Activated CD8-positive, alpha-beta T cell treated with anti-CD3 and anti-CD28 coated beads for 36 hours (primary cell): ENCODE measurements at places on chromosomes 12 and 14. TPM values are rescaled to one million over a fixed set of nuclear protein-coding genes. Genes with fewer than 3 reads are reported as not detected.

DNA sequence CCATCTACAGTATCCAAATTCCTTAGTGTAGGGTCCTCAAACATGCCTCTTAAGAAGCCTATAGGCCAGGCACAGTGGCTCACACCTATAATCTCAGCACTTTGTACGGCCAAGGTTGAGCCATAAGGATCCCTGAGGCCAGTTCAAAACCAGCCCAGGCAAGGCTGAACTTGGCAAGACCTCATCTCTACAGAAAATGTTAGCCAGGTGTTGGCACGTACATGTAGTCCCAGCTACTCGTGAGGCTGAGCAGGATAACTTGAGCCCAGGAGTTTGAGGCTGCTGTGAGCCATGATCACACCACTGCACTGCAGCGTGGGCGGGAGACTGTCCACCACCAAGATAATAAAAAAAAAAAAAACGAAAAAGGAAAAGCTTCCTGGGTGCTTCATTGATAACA is 6.8 kb downstream of the CCDC59 start:
- DNase-seq, result no peak

DNA sequence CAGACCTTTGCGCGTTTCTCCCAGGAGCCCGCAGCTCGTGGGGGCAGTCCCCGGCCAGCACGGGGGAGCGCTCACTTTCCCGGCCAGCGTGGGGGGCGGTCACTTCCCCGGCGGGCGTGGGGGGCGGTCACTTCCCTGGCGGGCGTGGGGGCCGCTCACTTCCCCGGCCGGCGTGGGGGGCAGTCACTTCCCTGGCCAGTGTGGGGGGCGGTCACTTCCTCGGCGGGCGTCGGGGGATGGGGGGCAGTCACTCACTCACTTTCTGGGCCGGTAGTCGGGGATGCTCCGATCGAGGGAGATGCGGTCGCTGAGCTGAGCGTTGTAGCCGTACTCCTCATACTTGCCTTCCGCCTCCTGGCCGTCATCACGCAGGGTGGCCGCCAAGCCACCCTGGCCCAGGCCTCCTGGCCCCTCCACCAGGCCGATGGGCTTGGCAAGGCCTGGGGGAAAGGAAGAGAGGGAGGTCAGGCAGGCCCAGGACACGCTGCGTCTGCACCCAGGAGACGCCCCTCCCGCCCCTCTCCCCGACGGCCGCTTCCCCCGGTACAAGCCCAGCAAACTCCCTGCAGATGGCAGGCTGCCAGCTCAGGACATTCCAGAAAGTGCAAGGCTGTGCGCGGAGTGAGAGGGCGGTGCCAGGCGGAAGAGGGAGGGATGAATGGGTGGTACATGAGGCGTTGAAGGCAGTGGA is 43.3 kb downstream of the GALNT9 start:
- no peak for DNase-seq

SIX1 gene
- total RNA-seq, result not detected

DNA sequence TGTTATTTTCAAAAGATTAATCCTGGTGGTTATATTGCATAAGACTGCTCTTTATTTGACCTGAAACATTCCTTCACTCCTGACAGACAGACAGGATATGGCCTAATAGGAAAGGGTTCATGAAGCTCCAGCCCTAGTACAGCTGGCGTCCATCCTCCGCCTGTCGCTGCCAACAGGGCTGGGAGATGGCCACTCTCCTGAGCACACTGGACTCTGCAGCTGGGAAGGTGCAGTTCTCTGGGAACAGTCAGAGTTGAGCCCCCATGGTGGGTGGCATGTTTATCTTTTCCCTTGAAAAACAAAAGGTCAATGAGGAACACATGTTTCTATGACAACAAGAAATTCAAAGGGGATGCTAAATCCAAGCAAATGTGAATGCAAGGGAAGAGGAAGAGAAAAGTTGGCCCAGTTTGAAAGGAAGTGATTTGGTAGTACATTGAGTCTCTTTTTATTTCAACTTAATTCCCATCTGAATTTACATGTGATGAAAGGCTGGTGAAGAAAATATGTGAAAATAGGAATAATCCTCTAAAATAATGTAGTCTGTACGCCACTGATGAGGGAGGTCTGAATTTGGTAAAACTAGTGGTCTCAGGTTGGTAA is 89.9 kb upstream of the DCN start:
- DNase-seq, result no peak

PLEKHD1 gene
- not detected for total RNA-seq

- DNase-seq, result peak; percentile 68
These were observed 10.0 kb downstream of the LRCOL1 start for GRCh38 chr12:132600048-132601032.

DNA sequence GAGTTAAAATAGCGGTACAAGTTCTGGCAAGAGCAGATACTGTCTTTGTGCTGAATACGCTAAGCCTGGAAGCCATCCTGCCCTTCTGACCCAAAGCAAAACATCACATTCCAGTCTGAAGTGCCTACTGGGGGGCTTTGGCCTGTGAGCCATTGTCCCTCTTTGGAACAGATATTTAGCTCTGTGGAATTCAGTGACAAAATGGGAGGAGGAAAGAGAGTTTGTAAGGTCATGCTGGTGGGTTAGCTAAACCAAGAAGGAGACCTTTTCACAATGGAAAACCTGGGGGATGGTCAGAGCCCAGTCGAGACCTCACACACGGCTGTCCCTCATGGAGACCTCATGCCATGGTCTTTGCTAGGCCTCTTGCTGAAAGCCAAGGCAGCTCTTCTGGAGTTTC is 18.5 kb downstream of the EMP1 start:
- DNase-seq, result no peak

GLTP gene
- total RNA-seq, result 21.2 TPM

DNA sequence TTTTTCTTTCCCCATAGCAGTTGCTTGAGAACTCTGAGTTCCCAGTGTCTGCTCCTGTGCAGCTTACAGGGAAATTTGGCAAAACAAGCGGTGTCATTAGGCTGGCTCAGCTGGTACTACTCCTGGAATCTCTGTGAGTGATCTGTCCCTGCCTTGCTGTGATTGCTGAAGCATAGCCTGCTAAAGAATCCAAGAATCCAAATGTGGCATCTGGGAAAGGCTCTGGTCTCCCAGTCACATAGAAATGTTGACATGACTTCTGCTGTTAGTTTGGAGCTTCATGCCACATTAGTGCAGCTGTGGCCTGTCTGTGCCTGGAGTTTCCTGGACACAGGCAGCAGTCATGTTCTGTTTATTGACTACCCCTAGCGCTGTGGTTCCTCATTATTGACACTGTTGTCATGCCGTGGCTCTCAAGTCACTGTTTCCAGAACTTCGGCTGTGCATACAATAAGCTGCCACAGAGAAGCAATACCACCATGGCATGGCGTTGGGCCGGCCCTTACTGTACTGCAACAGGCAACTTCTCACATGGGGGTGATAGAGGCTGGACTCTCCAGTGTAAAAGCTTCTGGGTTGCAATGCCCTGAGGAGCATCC is 166.8 kb downstream of the MYRFL start:
- DNase-seq, result no peak

GRCh38 chr14:58752771-58753201 is 115.0 kb downstream of the DACT1 start:
- DNase-seq, result no peak

- no peak for DNase-seq
These were observed 46.8 kb downstream of the ATP2B1 start for GRCh38 chr12:89661706-89662330.

LRP1-AS gene
- not detected for total RNA-seq

DNA sequence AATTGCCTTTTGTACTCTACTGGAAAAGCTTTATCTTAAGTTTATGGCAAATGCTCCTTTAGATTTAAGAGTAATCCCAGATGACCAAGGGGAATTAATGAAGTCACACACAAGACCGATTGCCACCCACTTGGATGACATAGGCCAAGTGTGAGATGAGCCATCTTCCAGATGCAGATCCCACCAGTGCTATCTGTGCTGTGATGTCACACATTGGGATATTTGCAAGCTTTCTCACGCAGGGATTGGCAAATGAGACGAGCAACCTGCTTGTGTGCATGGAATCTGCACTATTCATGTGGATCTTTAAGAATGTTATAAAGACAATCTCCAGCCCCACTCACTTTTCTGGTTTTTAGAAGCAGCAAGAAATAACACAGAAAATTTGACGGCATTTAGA is 602.1 kb upstream of the TMEM132C start:
- no peak for DNase-seq

DNA sequence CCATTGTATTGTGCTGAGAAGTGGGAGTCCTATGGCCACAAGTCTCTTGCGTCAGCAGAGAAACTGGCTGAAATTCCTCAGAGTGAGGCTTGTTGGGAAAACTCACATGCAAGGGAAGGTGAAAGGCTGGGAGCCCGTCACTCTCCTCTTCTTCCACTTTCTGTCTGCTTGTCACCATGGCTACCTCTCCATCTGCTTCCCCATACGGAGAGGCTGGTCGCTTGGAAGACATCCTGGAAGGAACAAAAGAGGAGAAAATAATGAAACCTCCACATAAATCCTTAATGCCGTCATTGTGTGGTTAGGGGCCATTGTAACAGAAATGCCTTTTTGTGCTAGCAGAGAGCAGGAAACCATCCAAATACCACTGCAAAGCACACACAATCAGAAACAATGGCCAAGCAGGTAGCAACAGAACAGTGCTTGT is 53.7 kb downstream of the SOX5 start:
- no peak for DNase-seq

DNA sequence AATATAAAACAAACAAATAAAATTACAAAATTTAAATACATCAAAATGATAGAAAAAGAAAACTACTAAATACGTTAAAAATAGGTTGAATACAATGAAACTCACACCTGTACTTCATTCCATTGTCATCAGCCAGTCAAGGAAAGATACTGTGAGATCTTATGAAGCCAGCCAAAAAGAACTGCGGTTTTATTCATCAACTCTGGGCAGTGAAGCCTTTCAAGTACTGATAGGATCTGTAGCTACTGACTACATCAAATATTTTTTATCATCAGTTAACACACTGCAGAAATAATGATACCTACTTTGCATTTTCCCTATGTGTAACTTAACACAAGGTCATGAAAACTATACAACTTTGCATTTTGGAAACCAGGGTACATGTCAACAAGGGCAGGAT is 46.3 kb upstream of the FAR2 start:
- DNase-seq, result no peak

GRCh38 chr14:89219051-89219450 is 198.0 kb downstream of the FOXN3 start:
- no peak for DNase-seq

- DNase-seq, result no peak
These were observed 42.5 kb downstream of the LRP6 start for GRCh38 chr12:12224240-12224940.

DNA sequence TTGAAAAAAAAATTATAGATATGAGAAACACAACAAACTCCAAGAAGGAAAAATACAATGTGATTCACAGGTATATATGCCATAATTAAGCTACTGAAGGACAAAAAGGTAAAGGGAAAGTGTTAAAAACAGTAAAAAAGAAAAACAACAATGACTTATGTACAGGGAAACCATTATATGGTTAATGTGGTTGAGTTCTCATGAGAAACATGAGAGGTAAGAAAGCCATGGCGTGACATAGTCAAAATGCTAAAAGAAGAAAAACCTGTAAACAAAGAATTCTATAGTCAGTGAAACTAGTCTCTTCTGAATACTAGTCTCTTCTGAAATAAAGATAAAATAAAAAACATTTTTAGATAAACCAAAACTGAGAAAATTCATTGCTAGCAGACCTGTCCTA is 109.1 kb downstream of the NEDD1 start:
- no peak for DNase-seq

- DNase-seq, result no peak
These were observed 17.2 kb downstream of the RILPL1 start for GRCh38 chr12:123516216-123516780.

ESPL1 gene
- 62.1 TPM for total RNA-seq

GRCh38 chr12:123056053-123056452 is 75.6 kb downstream of the ARL6IP4 start:
- no peak for DNase-seq

PPFIA2 gene
- total RNA-seq, result not detected

GRCh38 chr14:55689981-55690871 is 110.2 kb downstream of the KTN1 start:
- DNase-seq, result no peak

TMEM63C gene
- 3.6 TPM for total RNA-seq

GRCh38 chr14:50745401-50746058 is 77.4 kb upstream of the SAV1 start:
- DNase-seq, result no peak

- DNase-seq, result no peak
These were observed 420.3 kb downstream of the CCDC91 start for GRCh38 chr12:28610401-28611114.
